ENCODE measurements at places on chromosomes 7 and 10.

DNA sequence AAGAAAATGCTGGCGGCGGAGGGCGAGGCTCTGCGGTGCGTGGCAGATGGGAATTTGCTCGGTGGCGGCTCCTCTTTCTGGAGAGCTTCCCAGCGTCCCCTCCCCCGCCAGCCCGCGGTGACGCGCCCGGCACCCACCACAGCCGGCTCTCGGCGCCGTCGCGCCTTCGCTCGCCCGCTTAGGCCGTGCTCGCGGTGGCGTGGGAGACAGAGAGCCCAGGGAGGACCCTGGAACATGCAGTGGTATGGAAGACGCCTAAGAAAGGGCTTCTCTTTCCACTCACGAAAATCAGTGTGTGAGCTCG is 576 bp upstream of the CSGALNACT2 start:
- DNase-seq: peak; percentile 32

- no peak for DNase-seq
Measured at GRCh38 chr10:97718178-97718577, 4.6 kb downstream of the MARVELD1 start.

DNA sequence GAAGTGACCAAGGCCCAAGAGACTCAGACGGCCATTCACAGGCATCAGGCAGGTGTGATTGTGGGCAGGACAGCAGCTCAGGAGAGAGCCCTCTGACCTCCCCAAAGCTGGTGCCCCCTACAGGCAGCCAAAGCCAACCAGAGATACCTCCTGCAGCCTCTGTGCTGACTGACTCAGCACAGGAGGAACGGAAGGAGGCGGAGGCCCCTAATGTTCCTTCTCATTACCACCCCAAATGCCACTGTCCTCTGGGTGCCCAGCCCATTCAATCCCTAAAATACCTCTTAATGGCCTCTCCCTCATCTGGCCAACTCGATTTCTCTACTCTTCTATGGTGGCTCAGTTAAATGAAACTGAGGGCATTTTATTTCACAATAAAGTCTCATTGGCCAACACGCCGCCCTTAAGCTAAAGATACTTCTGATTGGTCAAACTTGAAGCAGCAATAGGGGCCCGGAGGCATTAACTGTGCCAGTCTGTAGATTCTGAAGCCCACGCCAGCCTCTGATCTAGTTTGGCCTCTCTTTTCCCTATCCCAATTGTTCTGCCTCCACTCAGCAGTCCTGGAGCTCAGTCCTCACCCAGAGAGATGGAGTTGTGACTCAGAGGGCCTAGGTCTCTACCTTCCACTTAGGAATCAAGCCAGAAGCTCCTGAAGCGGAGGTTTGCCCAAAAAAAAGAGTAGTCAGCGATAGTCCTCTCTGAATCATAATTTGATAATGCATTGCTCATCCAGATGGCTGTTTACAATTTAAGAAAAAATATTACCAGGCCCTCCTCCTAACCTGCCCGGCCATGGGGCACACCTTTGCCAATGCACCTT is 1.2 kb downstream of the CYREN start:
- peak; percentile 76 for DNase-seq

DNA sequence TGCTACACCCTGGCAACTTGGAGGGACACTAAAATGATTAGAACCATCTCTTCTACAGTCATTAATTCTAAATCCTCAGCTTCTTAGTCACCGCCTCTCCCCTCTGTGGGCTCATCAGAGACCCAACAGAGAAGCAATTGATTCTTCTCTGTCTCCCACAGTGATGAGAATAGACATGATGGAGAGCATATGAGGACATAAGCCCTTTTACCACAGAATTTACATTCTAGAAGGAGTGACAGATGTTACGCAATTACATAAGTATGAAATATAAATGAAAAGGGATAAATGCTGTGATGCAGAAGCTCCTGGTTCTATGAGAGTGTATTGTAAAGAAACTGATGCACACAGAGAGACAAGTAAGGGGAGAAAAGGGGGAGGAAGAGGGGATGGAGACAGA is 18.1 kb upstream of the ABCB5 start:
- DNase-seq: no peak

DNA sequence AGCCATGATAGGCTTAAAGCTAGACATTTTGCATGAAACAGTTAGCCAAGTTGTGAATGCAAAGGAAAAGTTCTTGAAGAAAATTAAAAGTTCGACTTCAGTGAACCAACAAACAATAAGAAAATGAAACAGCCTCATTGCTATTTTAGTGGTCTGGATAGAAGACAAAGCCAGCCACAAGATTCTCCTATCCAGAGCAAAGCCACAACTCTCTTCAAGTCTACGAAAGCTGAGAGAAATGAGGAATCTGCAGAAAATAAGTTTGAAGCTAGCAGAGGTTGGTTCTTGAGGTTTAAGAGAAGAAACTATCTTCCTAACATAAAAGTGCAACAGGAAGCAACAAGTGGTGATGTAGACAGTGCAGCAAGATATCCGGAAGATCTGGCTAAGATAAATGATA is 271.4 kb upstream of the GRM3 start:
- no peak for DNase-seq

DNA sequence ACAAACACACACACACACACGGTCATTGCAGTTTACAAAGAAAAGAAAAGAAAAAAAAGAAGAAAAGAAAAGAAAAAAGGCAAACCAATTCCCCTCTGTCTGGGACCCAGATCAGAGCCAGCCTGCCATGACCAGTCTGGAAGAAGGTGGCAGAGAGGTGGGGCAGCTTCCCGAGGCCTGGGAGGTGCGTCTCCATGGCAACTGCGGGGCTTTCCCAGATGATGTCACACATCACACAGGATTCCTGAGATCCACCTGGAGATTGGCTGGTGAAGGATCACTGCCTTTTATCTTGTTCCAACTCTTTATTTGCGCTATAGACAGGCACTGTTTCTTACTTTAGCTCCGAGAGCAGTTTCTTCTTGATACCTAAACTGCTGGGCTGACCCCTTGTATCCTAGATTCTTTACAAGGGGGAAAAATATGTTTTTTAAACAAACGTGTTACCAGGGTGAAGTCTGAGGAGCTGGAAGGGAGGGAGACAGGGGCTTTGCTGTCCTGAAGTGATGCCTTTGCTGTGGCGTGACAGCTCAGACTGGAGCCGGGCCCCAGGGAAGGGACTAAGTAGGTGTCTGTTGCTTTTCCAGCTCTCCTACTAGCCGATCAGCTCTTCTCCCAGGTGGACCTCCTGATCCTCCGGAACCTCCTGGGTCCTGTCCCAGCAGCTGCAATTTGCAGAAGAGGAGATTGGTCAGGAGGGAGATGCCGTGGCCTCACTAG is 298.5 kb downstream of the KLF6 start:
- DNase-seq: peak; percentile 93

- no peak for DNase-seq
Measured at GRCh38 chr7:155766386-155766785, 45.9 kb downstream of the SHH start.

DNA sequence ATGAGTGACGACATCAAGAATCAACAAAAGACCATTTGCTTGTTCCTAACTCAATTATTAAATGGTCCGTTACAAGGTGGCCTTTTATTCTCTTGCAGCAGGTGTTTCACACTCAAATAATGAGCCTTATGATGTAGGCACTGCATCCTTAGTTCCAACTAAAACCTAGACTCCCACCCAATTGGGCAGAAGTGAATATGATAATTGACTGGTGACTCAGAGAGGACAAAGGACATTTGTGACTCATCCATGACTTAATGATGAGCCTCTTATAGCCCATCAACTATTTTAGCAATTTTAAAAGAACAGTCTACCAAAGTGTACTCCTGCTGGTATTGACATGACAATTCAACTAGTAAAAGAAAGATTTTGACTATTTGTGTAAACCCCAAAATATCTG is 1027.8 kb upstream of the PHF14 start:
- DNase-seq: no peak

DNA sequence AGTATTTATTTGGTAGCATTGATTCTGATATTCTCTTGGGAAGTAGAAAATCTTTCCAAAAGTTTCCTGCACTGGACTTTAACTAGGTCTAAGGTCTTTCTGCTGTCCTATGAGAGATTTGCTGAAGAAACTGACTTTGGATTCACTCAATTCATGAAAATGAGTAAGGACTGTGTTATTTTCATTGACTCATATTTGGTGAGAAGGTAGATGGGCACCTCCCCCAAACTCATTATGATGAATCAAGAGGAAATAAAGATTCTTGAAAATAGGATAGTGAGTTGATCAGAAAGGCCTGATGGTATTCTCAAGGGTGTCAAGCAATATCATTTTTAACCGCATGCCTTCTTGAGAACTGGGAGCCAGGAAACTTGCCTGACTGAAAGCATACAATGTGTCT is 110.3 kb downstream of the RNF133 start:
- no peak for DNase-seq

- DNase-seq: no peak
Measured at GRCh38 chr7:16634271-16634738, 11.2 kb downstream of the ANKMY2 start.

- DNase-seq: no peak
Measured at GRCh38 chr10:98030991-98031431, 590 bp upstream of the CRTAC1 start.

- peak; percentile 14 for DNase-seq
Measured at GRCh38 chr10:5968681-5969453, 8.5 kb downstream of the IL15RA start.

DNA sequence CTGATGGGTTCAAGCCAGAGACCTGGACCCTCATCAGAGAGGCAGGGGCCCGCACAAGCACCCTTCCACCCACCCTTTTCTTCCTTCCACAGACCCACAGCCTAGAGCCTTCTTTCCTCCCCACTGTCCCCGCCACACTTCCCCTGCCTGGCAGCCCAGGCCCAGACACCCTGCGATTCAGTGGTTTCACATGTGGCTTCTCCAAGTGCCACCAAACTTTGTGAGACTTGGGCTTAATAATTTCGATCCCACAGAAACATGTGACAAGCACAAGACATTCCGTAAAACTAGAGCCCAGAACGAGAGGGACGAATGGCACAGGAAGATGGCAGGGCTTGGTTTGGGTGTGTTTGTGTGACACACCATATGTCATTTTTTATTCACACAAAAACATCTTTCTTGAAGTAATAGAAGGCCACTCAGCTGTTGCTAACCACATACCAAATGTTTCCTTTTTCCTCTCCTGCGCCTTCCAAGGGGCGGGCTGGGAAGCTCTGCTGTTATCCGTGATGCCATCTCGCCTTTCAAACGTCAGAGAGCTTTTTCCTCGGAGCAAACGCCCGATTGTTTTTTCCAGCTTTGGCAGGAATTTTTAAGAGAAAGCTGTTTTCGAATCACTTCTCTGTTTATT is 162.9 kb downstream of the GRK5 start:
- no peak for DNase-seq

- no peak for DNase-seq
Measured at GRCh38 chr7:116670409-116671015, 1.5 kb upstream of the MET start.

- no peak for DNase-seq
Measured at GRCh38 chr7:129494041-129494440, 8.3 kb upstream of the SMKR1 start.

- no peak for DNase-seq
Measured at GRCh38 chr10:966466-967235, 21.6 kb upstream of the GTPBP4 start.

DNA sequence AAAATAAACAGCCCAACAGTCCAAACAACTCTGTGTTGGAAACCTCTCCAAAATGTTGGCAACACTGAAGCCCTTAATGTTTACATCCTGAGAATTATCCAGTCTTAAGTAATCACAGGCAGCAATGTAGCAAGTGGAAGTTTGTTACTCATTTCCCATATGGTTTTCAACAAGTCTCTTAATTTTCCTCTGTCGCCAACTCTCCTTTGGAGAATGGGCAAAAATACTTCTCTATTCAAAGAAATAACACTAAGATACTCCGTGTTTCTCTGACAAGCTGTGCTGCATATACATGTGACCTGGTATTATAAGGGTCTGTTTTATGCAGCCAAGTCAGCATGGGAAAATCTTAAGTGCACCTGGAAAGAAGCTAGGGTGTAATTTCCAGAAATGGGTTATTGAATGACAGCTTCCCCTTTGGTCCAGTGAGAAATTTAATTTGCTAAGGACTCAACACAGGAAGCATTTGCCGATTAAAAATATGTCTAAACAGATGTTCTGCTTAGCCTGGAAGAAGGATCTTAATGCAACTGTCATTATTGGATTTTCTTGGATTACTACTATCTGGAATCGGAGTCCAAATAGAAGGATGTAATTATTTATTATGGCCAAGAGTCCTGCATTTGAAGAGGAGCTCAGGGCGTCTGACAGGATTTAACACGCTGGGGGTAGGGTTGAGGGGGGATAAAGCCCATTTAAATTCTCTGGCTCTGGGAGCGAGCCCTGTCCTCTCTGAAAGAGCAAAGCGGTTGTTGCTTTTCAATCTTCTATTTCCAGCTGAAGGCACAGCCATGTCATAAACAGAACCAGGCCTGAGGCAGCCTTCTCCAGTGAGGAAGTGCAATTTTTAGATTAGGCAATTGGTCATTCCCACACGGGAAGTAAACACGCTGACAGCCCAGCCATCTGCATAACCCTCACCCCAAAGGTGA is 73.1 kb downstream of the TLL2 start:
- no peak for DNase-seq

GRCh38 chr7:120997882-120998474 is 9.5 kb downstream of the CPED1 start:
- DNase-seq: no peak

DNA sequence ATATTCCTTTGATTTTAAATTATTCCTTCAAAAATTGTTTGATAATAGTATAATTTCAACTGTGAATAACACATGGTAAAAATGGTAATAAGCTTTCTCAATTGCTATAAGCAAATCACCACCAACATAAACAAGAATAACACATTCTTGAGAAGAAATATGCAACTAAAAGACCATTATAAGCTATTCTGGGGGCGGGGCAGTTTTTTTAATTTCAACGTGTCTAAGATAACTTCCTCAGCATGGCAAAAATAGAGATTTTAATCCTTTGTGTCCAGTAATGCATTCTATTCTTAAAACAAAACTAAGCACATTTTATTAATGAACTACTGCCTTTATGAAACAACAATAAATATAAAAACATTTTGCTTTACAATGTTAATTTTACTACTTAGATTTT is 1.5 kb downstream of the DNAJC12 start:
- DNase-seq: no peak

Data from A549 (cell line).